ENCODE measurements at places on chromosomes 1 and 21.

- DNase-seq: no peak
Observed at GRCh38 chr21:45861156-45861870, 120.3 kb upstream of the COL6A1 start.

DNA sequence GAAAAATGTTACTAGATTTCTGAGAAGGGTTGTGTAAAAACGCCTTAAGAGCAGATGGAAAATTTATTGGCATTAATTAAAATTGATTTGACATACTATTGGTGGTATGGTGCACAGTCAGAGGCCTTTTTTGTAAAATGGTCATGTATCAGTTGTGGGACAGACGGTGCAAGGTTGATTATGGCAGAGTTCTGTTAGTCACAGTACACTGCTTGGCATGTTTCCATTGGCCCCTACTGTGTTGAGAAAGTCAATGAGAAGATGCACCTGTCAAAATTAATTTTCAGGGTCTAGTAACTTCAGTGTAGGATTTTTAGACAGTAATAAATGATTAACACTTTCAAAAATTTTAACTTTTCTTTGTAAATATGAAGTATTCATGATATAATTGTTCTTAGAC, 4.4 kb downstream of the B3GALT2 start:
- DNase-seq: peak; percentile 21

DNA sequence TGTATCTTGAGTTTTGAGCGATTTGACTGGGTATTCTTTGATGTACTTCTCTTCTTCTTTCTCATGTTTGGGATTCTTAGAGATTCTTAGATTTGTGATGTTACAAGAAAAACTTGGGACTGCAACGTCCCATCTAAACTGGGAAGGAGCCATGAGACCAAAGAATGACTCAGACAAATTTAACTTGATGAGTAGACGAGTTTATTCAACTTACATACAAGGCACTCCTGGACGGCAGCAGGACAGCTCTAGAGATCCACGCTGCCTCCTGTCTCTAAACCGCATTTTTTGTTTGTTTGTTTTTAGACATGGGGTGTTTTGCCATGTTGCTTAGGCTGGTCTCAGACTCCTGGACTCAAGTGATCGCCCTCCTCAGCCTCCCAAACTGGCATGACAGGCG, 137.1 kb downstream of the PIK3R3 start:
- no peak for DNase-seq

DNA sequence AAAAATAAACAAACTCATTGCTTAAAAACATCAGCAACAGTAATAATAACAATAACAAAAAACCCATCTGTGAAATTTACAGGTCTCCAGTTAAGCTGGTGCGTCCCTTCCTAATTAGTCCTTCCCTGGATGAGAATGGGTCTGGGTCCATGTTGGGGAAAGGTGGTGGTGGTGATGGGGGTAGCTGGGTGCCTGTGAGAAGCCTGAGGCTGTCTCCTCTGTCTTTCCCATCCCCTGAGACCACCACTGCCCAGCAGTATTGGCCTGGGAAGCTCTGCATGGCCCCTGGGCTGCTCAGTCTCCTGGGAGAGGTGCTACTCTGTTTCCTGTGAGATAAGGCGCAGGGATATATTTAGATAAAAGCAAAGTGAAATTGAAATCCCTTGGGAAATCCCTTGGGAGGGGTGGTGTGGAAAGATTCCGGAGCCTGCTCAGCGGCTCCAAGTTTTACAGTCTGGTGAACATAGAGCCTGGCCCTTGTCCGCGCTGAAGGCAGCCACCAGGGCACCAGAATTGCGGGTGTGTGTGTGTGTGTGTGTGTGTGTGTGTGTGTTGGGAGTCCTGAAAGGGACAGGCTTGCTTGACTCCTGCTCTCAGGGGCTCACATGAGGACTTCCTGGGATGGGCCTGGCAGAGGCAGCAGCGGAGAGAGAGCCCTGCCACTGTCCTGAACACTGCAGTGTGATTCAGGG, 150.2 kb downstream of the FOXD2 start:
- no peak for DNase-seq

- DNase-seq: no peak
Observed at GRCh38 chr1:228150120-228150460, 360 bp downstream of the GJC2 start.

DNA sequence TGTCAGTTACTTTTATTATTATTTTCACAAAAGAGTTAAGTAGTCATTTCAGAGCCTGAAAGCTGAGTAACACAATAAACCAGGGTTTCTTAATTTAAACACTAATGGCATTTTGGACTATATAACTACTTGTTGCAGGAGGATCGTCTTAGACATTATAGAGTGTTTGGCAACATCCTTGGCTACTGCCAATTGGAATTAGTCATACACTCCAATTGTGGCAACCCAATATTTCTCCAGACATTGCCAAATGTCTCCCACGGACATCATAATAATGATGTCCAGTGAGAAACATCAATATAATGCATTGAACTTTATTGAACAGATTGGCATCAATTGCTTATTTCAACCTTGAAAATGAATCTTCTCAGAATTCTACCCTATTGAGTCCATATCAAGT, 441.9 kb upstream of the ADGRL4 start:
- no peak for DNase-seq

DNA sequence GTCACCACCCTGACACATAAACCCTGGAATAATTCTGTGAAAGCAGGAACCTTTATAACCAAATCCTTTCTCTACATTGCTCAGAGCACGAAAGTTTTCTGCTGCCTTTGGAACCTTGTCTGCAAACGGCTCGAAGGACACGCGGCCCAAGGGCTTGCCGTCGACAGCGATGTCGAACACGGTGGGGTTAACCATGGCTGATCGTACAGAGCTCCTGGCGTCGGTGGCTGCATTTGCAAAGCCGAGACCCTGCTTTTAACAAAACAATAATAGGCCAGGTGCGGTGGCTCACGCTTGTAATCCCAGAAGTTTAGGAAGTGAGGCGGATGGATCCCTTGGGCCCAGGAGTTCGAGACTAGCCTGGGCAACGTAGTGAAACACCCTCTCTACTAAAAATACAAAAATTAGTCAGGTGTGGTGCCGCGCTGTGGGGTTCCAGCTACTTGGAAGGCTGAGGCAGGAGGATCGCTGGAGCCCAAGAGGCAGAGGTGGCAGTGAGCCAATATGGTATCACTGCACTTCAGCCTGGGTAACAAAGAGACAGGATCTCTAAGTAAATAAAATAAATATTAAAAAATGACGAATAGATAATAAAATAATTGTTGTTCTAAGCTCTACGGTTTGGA, 2.2 kb upstream of the EIF2B3 start:
- no peak for DNase-seq

GRCh38 chr1:187283984-187284383, 455.2 kb downstream of the PLA2G4A start:
- DNase-seq: no peak

- DNase-seq: no peak
Observed at GRCh38 chr1:5682626-5683225, 309.5 kb downstream of the NPHP4 start.

DNA sequence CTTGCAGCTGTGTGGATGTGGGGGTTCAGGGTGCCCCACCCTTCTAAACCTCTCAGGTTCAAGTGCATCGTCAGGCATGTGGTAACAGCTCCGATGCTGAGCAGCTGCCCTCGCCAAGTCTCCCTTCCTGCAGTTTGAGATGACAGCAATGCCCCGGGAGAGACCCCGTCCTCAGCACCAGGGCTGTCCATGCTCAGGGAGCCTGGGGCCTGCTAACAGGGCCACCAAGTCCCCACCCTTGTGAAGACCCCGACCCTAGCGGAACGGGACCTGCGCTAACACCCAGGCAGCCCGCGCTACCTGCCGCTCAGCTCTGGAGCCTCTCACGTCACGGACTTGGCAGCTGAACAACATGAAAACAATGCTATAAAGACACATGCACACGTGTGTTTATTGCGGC, 159.2 kb upstream of the C1orf174 start:
- DNase-seq: no peak

DNA sequence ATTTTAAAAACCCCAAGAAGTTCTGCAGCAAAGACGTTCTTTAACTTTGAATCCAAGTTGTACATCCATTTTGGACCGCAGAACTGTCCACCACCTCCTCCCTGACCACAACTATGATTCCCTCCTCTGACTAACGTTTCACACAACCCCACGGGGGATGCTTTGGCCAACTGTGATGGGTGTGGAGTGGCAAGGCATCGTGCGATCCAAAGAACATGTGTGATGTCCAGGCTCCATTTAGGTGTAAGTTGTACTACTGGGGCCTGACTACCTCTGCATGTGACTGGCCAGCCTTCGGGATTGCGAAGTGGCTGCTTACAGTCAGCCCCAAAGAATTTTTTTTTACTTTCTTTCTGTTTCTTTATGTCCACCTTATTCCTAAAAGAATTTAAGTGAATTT, 6.7 kb downstream of the KCNJ15 start:
- no peak for DNase-seq

Data from hematopoietic multipotent progenitor cell treated with erythropoietin and hydrocortisone succinate and interleukin-3 and kit ligand, for 4 days (in vitro differentiated cells).